CD8-positive, alpha-beta memory T cell (primary cell): ENCODE measurements at places on chromosomes 11 and 22. TPM values are rescaled to one million over a fixed set of nuclear protein-coding genes. Genes with fewer than 3 reads are reported as not detected.

OR8D4 gene
- not detected for total RNA-seq

TYR gene
- total RNA-seq, result not detected

VSTM5 gene
- not detected for total RNA-seq

PRR5 gene
- total RNA-seq, result 29.9 TPM

TRIM49 gene
- not detected for total RNA-seq

GSTT2 gene
- not detected for total RNA-seq

ATF4 gene
- 757 TPM for total RNA-seq

DNA sequence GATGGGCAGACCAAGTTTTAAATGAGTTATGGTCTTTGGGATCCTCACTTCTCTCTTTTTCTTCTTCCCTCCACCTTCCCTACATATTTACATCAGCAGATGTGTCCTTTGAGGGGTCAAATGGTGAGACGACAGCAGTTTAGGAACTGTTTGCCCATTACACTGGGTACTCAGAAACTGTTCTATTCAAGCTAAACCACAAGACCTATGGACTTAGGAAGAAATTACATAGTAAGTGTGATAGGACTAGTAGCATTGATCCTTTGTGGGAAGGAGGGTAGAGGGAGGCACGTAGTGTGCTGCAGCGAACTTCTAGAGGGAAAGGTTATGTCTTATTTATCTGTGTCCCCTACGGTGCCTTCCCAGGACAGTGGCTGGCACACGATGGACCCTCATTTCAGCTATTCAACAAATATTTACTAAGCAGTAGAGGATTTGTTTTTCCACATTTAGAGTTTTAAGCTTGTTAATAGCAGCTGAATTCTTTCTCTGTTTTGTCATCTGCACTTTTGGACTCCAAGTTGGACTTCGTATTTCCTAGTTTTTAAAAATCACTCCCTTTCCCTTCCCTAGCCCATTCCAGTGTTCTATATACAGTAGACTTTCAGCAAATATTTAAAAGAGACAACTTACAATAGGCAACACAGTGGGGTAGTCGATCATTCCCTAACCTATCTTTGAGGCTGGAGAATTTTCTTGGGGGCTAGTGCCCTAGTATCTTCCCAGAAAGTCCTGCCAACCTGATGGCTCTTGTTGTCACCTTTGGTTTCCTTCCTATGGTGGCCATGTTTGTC lies 13.9 kb downstream of the FZD4 start:
- no peaks in the 10 kb centered on the region for H3K4me1 ChIP-seq
- no peaks in the 10 kb centered on the region for H3K27me3 ChIP-seq
- no peak for DNase-seq

DNA sequence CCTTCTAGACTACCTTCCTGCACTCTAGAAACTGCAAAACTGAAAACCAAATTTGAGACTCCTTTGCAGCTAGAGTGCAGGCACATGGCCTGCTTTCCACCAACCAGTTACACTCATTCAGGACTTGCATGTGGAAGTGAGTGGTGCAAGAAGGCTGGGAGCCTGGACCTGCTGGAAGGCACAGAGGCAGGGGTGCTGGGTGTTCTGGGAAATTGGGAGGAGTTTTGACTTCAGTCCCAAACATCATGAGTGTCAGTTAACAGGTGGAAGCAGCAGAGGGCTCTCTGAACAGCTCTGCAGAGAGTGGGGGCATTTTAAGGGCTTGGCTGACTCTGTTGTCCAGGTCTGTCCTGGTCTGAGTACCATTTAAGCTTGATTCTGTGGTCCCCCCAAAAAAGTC lies 49.3 kb upstream of the SYT13 start:
- no peak overlapping the region for H3K4me3 ChIP-seq
- peaks cover 4% of the 10 kb centered on the region for H3K4me1 ChIP-seq
- H3K27ac ChIP-seq, result no peak overlapping the region
- no peak for DNase-seq
- H3K27me3 ChIP-seq, result no peaks in the 10 kb centered on the region
- no peaks in the 10 kb centered on the region for H3K36me3 ChIP-seq

DNA sequence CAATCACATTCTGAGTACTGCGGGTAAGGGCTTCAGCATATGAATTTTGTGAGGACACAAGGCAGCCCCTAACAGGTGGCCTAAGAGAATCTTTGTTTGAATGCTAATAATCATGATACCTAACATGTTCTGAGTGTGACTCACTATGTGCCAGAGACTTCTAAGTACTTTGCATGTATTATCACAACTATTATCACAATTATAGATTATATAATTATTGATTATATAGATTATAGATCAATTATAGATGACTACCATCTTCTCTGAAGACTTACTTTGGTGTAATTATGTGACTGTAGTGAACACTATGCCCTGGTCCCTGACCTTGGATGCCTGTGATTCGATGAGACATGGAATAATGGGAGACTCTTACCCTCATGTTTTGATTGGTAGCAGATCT lies 62.6 kb downstream of the FLI1 start:
- DNase-seq, result no peak
- peaks cover 42% of the 10 kb centered on the region for H3K36me3 ChIP-seq
- peaks cover 69% of the 10 kb centered on the region for H3K4me1 ChIP-seq
- H3K4me3 ChIP-seq, result no peak overlapping the region
- H3K27me3 ChIP-seq, result no peaks in the 10 kb centered on the region
- no peak overlapping the region for H3K27ac ChIP-seq

DNA sequence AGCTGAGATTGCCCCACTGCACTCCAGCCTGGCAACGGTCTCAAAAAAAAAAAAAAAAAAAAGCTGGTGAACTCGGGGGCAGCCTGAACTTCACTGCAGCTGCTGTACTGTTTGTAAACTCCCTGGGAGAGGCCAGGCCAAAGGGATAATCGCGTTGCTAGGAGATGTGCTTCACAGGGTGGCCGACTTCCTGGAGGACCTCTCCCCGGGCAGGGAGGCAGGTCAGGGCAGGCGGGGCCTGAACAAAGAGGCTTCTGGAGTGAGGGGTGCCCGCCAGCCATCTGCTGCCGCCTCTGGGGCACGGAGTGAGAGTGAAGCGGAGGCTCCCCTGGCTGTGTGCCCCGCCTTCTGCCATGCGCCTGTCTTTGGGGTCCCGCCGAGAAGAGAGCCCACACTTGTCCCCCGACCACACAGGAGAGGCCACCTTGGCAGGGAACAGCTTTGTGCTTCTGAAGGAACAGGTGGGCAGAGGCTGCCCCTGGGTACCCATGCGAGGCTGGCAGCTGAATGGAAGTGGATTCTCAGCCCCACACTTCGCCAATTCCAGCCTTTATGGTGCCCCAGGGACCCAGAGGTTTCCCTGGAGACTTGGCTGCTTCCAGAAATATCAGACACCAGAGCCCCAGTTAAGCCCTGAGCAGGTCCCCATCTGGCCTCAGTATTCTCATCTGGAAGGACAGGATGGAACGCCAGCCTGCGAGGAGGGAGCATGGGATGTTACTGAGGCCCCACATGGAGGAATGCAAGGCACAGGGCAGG lies 29.6 kb downstream of the TMEM184B start:
- no peak for DNase-seq
- H3K36me3 ChIP-seq, result no peaks in the 10 kb centered on the region
- H3K27me3 ChIP-seq, result no peaks in the 10 kb centered on the region
- H3K4me3 ChIP-seq, result no peak overlapping the region

DNA sequence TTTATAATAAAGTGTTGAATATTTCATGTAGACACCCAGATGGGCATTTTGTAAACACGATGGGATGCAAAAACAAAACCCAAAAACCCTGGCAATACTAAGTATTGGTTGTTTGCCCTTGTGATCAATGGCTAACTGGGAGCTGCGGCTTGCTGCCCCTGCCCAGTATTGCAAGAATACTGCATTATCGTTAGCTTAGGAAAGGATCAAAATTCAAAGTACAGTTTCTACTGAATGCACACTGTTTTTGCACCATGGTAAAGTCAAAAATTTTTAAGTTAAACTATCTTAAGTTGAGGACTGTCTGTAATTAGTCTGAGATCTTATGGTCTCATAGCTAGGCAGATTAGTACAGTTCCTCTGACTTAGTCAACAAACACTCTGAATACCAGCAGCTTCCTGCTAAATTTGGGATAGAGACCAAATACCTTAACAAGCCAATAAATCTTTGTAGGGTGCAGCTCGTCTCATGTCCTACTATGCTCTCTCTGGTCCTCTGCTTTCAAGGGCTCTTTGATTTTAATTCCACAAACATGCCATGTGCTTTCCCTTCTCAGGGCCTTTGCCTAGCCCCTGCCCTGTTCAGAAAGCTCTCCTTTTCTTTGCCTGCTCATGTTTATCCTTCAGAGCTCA lies 4.0 kb downstream of the CCDC90B start:
- H3K4me1 ChIP-seq, result peaks cover 25% of the 10 kb centered on the region
- no peak overlapping the region for H3K27ac ChIP-seq
- H3K27me3 ChIP-seq, result no peaks in the 10 kb centered on the region
- DNase-seq, result no peak
- peaks cover 9% of the 10 kb centered on the region for H3K36me3 ChIP-seq

GRCh38 chr11:128471138-128471661 lies 116.2 kb downstream of the ETS1 start:
- peaks cover 68% of the 10 kb centered on the region for H3K36me3 ChIP-seq
- H3K27me3 ChIP-seq, result no peaks in the 10 kb centered on the region
- DNase-seq, result no peak
- peaks cover 97% of the 10 kb centered on the region for H3K4me1 ChIP-seq

DNA sequence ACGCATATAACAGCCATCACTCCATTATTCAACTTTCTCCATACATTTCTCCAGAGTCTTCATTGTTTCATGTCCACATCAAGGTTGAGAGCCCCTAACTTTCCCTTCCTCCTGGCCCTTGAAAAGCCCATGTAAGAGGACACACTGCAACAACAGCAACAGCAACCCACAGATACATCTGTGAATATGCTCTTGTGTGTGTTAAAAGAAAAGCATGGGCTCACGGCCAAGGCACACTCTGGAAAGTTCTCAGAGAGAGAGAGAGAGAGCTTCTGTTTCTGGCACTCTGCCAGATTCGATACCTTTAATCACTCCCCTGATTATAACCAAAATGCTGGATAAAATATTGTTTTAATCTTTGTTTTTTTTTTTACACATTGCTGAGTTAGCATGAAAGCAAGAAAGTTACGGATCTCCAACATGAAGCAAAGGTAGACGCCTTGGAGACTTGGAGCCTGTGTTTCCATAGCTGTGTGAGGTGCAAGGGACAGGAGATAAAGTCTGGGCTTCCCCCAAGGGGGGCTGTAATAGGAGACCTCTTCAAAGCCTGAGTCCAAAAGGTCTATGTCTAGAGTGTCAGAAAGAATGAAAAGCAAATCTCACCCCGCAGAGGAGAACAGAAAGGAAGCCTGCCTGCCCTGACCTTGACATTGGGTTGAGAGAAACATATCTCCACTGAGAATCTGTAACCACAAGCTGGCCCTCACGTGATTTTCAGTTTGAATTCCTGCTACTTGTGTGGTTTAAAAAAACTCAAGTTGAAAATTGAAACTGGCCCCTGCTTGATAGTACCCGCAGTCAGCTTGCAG lies 33.7 kb upstream of the MPPED1 start:
- H3K27me3 ChIP-seq, result peaks cover 23% of the 10 kb centered on the region
- DNase-seq, result no peak
- no peak overlapping the region for H3K27ac ChIP-seq
- H3K36me3 ChIP-seq, result no peaks in the 10 kb centered on the region
- peaks cover 24% of the 10 kb centered on the region for H3K4me1 ChIP-seq

DNA sequence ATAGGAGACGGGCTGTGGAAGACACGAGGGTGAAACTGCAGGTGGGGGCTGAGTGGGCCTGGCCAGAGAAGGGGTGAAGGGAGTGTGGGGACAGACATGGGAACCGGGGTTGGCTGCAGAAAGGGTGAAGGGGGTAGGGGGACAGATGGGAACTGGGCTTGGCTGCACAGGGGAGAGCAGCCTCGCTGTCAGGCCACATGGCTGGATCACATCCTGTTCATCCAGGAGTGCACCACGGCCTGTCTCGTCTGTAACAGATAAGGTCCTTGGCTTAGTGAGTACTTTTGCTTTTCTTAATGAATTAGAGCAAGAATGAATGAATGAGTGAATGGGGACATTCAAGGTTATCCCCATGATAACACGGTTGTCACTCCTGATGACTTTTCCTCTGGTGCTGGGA lies 13.5 kb downstream of the FBLN1 start:
- no peaks in the 10 kb centered on the region for H3K36me3 ChIP-seq
- H3K27me3 ChIP-seq, result no peaks in the 10 kb centered on the region
- no peaks in the 10 kb centered on the region for H3K4me1 ChIP-seq
- no peak for DNase-seq

DNA sequence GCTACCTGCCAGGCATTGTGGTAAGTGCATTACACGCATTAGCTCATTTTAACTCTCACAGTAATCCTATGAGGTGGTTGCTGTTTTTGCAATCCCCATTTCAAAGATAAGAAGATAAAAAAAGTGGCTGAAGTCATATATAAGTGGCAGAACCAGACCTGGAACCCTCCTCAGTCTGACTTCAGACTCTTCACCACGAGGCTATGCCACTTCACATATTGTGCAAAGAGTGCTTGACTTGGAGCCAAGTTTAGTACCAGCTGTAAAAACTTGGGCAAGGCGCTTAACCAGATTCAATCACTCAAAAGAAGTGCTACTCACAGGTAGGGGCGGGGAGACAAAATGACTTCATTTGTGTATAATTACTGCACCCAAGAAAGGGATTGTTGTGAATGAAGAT lies 15.3 kb downstream of the BPIFC start:
- no peaks in the 10 kb centered on the region for H3K4me1 ChIP-seq
- H3K36me3 ChIP-seq, result no peaks in the 10 kb centered on the region
- H3K27ac ChIP-seq, result no peak overlapping the region
- H3K4me3 ChIP-seq, result no peak overlapping the region

DNA sequence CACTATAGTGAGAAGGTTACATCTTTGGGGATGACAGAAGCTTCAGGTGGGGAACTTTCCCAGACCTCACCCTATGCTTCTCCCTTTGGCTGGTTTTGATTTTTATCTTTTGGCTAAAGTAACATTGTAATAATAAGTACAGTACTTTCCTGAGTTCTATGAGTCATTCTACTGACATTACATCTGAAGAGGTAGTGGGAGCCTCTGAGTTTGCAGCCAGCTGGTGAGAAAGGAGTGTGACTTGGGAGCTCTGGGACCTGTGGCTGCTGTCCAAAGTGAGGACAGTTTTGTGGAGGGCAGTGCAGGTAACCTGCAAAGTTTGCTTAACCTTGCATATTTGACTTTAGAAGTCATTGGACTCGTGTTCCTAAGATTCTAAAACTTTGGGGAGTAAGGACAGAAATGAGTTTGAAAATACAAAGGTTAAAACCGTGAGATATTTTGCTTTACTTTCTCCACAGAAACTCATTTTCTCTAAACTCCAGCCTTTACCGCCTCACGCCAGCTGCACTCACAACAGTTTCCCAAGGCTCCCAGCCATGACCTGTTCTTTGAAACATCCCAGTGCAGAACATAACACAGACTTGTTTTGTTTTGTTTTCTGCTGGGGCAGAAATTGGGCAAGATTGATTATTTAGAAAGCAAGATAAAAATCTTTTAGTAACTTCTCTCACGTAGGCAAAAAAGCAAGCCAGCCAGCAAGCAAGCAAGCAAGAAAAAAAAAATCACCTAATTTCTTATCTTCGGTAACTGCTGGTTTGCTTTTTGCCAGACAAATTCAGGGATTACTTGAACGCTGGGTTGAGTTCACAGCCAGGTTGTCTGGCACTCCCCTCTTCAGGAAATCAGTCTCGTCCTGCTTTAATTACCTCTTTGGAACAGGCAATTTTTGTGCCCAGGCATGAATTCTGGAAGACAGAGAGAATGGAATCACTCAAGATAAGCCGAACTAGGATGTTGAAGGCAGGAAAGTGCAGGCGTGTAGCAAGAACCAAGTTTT lies 478.3 kb upstream of the ISX start:
- no peaks in the 10 kb centered on the region for H3K36me3 ChIP-seq
- no peaks in the 10 kb centered on the region for H3K4me1 ChIP-seq
- H3K27me3 ChIP-seq, result no peaks in the 10 kb centered on the region

- H3K4me3 ChIP-seq, result no peak overlapping the region
- no peak for DNase-seq
- peaks cover 6% of the 10 kb centered on the region for H3K36me3 ChIP-seq
- H3K27me3 ChIP-seq, result no peaks in the 10 kb centered on the region
- no peaks in the 10 kb centered on the region for H3K4me1 ChIP-seq
- H3K27ac ChIP-seq, result no peak overlapping the region
These were observed 14.3 kb downstream of the LRRC75B start for GRCh38 chr22:24578355-24579257.
